ENCODE measurements at places on chromosomes 2 and 18.

- no peak for DNase-seq
These were observed 664.4 kb downstream of the NYAP2 start for GRCh38 chr2:226063704-226064440.

GRCh38 chr2:239375278-239376061 lies 25.4 kb downstream of the HDAC4 start:
- no peak for DNase-seq

DNA sequence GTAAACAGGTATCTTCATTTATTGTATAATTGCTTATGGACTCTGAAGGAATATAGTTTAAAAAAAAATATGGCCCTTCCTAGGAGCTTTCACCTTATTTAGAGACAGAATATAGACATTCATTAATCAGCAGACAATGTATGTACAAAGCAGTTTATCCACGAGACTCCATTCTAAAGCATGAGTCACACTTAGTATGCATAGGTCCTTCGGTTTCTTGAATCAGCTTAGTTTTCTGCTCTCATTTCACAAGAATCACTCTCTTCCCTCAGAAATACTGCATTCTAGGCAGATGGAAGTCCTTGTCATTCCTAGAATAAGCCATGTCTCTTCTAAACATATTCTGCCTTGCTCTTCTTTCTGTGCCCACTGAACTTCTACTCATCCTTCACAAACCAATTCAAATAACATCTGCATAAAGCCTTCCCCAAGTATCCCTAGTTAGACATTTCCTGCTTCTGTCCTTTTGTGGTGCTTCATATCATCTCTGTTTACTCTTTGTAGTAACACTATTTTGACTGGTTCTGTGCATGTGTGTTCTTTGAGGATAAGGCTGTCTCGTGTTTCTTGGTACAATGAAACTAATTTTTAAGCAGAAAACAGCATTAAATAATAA lies 84.5 kb downstream of the PTRHD1 start:
- DNase-seq: no peak

DNA sequence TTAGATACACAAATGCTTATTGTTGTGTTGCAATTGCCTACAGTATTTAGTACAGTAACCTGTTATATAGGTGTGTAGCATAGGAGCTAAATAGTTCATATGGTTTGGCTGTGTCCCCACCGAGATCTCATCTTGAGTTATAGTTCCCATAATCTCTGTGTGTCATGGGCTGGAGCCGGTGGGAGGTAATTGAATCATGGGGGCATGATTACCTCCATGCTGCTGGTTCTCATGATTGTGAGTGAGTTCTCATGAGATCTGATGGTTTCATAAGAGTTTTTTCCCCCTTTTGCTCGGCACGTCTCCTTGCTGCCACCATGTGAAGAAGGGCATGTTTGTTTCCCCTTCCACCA lies 190.5 kb upstream of the SESTD1 start:
- DNase-seq: no peak

DNA sequence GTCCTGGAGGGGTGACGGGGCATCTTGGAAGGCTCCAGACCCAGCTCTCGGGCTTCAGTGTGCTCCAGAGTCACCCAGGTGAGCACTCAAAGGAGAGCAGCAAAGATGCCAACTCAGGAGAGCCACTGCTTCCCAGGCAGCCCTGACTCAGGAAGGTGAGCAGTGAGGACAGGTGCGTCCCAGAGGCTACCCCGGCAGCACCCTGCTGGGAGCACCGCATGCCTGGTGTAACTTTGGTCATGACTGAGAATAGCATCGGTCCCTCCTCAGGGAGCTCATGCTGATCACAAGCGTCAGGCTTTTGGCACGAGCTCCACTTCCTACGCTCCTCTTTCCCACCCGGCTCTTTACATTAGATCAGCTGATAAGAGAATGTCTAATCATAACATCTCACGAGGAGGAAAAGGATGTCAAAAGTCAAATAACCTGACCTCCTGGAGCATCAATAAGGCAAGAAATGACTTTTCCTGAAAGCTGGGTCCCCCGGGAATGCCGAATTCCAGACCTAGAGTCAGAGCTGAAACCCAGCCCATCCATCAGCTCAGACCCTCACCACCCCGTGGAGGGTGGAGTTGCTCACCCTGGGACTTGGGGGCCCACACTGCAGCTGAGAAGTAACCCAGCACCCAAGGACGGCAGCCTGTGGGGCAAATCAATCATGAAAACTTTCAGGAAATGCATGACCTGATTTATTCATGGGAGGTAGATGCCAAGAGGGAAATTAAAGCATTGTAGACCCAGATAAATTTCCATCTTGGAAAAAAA lies 248.8 kb downstream of the ACKR3 start:
- DNase-seq: no peak

DNA sequence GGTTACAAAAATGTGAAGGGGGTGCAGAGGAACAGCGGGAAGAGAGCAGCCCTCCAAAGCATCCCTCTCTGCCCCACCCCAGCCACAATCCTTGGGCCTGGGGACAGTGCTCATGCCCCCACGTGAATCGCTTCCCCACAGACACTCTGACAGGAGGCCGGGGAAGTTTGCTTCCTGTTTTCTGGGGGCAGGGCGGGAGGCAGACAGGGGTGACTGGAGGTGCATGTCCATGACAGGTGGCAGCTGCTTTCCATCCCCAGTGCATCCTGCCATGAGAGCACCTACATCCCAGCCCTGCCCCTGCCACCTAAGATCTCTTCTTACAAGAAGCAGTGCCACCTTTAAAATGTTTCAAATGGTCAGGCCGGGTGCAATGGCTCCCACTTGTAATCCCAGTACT lies 47.2 kb upstream of the UBE2F start:
- DNase-seq: no peak

- DNase-seq: no peak
These were observed 1.0 kb downstream of the HDLBP start for GRCh38 chr2:241314226-241315092.

DNA sequence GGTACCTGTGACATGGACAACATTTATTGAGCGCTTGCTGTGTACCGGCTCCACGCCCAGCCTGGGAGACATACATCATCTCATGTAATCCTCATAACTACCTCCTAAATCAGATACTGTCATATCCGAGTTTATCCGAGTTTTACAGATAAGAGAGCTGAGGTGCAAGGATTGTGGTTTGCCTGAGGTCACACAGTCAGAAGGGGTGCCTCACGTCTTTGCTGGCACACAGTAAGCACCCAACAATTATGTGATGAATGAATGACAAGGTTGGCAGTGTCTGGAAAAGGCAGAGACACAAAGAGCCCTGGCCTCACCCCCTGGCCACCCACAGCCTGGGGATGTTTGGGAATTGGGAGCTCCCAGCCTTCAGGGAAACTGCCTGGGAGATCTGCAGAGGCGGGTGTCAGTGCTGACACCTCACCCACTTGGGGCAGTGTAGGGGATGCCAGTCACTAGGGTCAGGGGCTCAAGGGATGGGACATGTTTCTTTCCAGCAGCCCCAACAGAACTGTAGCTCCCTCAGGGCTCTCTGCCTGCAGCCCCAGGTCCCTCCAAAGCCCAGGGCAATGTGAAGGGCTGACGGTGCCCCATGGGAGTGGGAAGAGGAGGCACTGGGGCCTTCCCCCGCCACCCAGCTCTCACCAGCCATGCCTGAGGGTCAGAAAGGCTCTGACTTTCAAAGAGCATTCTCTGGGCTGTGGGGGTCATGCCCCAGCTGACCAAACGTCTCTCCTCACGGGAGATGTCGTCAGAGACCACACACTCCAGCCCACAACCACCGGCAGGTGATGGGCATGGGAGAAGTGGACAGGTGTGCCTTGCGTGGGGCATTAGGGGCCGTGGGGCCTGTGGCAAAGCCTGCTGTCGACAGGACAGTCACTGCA lies 157.5 kb downstream of the ZFP36L2 start:
- no peak for DNase-seq
